AG04450 (cell line): ENCODE measurements at places on chromosomes 7 and 10. TPM values are rescaled to one million over a fixed set of nuclear protein-coding genes. Genes with fewer than 3 reads are reported as not detected.

Gene SBDS
- 82.7 and 119 TPM in 2 replicates for polyA plus RNA-seq

Gene NPM3
- 31.5 and 41.5 TPM in 2 replicates for polyA plus RNA-seq

Gene MTPN
- 207 and 260 TPM in 2 replicates for polyA plus RNA-seq

Gene PAX4
- not detected in 2 replicates for polyA plus RNA-seq

Gene SPAM1
- not detected in 2 replicates for polyA plus RNA-seq

Gene IL15RA
- 3.5 and 4.4 TPM in 2 replicates for polyA plus RNA-seq

Gene ARMH3
- 19.5 and 19.8 TPM in 2 replicates for polyA plus RNA-seq
